Ovary (tissue), 10 donors: ENCODE measurements at places on chromosomes 11 and 22. TPM values are rescaled to one million over a fixed set of nuclear protein-coding genes. Genes with fewer than 3 reads are reported as not detected.

DNA sequence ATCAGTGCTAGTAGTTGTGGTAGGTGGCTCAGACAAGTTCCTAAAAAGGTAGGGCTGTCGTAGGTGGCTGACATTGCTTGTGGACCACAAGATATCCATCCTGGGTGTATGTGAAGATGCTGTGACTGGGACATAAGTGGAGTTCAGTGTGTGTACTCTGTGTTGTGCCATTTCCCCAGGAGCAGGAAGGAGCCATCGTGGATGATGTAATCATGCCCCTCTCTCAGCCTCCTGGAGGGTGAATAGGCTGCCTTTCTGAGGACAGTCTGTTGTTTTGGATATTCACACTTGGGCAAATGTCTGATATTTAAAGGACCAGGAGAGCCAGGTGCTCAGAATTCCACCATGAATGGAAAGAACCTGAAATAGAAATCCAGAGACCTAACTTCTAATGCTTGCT, 2.7 kb downstream of the HEPHL1 start:
- DNase-seq, result no peak
- H3K27ac ChIP-seq, result no peak overlapping the region
- no peaks in the 10 kb centered on the region for H3K27me3 ChIP-seq
- no peaks in the 10 kb centered on the region for H3K36me3 ChIP-seq
- no peak overlapping the region for H3K4me3 ChIP-seq
- no peaks in the 10 kb centered on the region for H3K4me1 ChIP-seq

- H3K36me3 ChIP-seq, result no peaks in the 10 kb centered on the region
- no peak overlapping the region for H3K4me3 ChIP-seq
- no peak overlapping the region for H3K27ac ChIP-seq
These were observed 56.1 kb upstream of the CRTAM start for GRCh38 chr11:122782222-122782621.

- no peaks in the 10 kb centered on the region for H3K27me3 ChIP-seq
- peaks cover 11% of the 10 kb centered on the region for H3K4me1 ChIP-seq
- peak; percentile 58 for DNase-seq
- H3K36me3 ChIP-seq, result no peaks in the 10 kb centered on the region
- H3K27ac ChIP-seq, result peak overlapping the region; percentile 72
- peak overlapping the region; percentile 73 for H3K4me3 ChIP-seq
These were observed 1.4 kb downstream of the PATZ1 start for GRCh38 chr22:31344578-31345330.

- no peak overlapping the region for H3K27ac ChIP-seq
- no peak overlapping the region for H3K4me3 ChIP-seq
- H3K36me3 ChIP-seq, result no peaks in the 10 kb centered on the region
- no peak for DNase-seq
- H3K4me1 ChIP-seq, result peaks cover 7% of the 10 kb centered on the region
- no peaks in the 10 kb centered on the region for H3K27me3 ChIP-seq
These were observed 86.1 kb upstream of the HORMAD2 start for GRCh38 chr22:29994027-29994715.

PRDX5 gene
- 272 TPM for polyA plus RNA-seq

GRCh38 chr11:48138222-48138621, 78.4 kb upstream of the OR4B1 start:
- H3K4me3 ChIP-seq, result no peak overlapping the region
- no peaks in the 10 kb centered on the region for H3K4me1 ChIP-seq
- H3K36me3 ChIP-seq, result no peaks in the 10 kb centered on the region
- no peak for DNase-seq
- H3K27ac ChIP-seq, result no peak overlapping the region
- H3K27me3 ChIP-seq, result no peaks in the 10 kb centered on the region

DNA sequence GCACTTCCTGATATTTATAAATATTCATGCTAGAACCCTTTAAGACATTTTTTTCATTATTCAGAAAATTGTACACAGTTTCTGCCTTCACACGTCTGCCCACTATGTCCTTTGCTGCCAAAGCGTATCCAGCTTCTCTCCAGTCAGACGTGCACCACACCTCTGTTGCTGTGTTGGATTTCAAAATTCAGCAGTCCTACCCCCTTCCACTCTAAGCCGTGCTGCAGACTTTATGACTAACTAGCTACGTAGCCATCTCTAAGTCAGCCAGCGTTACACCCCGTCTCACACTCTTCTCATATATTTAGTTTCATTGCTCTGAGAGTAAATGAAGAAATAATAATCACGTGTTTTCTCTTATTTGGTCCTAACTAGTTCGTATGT, 28.2 kb upstream of the OPCML start:
- DNase-seq, result no peak
- no peak overlapping the region for H3K27ac ChIP-seq
- no peaks in the 10 kb centered on the region for H3K36me3 ChIP-seq

SLC25A18 gene
- polyA plus RNA-seq, result 0.75 TPM

- H3K27me3 ChIP-seq, result no peaks in the 10 kb centered on the region
- no peak overlapping the region for H3K4me3 ChIP-seq
- H3K4me1 ChIP-seq, result peaks cover 17% of the 10 kb centered on the region
These were observed 13.0 kb downstream of the OAF start for GRCh38 chr11:120223793-120224192.

DNA sequence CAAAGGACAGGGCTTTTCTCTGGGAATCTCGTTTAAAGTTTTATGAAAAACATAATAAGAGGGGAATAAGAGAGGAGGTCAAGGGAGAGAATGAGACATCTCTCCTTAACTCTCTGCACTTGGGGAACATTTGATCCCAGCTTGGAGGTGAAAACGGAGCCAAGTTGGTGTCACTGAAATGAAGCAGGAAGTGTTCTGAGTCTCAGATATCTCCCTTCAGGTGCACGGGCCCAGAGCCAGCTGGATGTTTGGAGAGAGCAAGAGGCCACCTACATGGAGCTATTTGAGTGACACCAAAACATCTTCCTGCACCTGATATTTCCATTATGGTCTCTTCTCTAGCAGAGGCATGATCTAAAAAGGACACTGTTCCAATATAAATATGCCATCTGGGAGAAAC, 85.7 kb downstream of the BLID start:
- no peaks in the 10 kb centered on the region for H3K36me3 ChIP-seq
- H3K4me1 ChIP-seq, result no peaks in the 10 kb centered on the region
- H3K27ac ChIP-seq, result no peak overlapping the region

DNA sequence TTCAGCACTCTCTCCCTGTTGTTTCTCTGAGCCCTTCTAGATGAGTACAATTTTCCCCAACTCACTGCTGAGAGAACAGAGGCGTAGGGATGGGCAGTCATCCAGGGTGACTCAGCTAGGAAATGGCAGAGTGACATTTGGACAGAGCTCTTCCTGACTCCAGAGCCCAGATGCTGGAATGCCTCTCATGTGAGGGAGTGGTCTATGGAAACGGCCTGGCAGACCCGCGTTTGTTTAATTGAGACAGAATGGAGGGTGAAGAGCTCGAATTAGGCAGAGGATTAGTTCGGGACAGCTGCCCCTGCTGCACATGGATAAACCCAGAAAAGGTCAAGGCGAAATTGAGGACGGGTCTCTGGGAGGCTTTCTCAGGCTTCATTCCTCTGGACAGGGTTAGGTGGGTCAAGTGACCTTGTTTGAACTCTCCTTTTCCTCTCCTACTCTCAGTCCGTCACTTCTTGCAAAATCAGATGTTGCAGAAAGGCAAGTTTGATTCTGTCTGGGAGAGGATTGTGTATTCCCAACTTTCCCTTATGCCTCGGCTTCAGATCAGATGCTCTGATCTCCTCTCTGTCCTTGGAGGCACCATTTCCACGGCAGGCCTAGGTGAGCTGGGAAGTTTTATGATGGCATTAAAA, 7.6 kb upstream of the LMO2 start:
- no peak overlapping the region for H3K27ac ChIP-seq
- no peak overlapping the region for H3K4me3 ChIP-seq
- H3K27me3 ChIP-seq, result no peaks in the 10 kb centered on the region

DNA sequence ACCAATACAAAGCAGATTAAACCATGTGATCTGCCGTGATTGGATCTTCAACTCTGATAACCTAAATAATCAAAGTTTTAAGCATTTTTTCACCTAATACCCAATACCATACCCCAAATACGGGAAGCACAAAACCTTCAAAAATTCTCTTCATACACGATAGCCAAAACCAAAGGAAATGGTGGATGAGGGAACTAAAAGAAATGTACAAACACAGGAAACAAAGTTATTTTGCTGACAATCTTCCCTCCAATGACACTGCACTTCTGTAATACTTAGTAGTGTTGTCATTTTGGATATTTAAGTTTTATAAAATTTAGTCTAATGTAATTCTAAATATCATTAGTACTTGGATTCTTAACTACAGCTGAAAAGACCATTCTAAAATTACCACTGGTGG, 27.0 kb downstream of the CSTF3 start:
- no peak overlapping the region for H3K27ac ChIP-seq
- no peak for DNase-seq
- no peaks in the 10 kb centered on the region for H3K27me3 ChIP-seq

LIF gene
- 3.1 TPM for polyA plus RNA-seq

DNA sequence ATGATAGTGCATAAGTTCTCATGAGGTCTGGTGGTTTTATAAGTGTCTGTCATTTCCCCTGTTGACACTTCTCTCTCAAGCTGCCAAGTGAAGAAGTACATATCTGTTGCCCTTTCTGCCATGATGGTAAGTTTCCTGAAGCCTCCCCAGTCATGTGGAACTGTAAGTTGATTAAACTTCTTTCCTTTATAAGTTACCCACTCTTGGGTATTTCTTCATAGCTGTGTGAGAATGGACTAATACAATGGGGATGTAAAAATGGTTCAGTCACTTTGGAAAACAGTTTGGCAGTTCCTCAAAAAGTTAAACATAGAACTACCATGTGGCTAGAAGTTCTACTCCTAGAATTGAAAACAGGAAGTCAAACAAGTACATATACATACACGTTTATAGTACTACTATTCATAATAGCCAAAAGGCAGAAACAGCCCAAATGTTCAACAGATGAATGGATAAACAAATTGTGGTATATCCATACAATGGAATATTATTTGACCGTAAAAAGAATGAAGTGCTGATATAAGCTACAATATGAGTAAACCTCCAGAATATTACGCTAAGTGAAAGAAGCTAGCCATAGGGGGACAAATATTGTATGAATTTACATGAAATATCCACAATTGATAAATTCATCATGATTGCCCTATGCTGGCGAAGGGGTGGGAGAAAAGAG, 16.0 kb upstream of the DKK3 start:
- no peak for DNase-seq
- no peak overlapping the region for H3K27ac ChIP-seq
- peaks cover 7% of the 10 kb centered on the region for H3K4me1 ChIP-seq
- H3K4me3 ChIP-seq, result no peak overlapping the region

DNA sequence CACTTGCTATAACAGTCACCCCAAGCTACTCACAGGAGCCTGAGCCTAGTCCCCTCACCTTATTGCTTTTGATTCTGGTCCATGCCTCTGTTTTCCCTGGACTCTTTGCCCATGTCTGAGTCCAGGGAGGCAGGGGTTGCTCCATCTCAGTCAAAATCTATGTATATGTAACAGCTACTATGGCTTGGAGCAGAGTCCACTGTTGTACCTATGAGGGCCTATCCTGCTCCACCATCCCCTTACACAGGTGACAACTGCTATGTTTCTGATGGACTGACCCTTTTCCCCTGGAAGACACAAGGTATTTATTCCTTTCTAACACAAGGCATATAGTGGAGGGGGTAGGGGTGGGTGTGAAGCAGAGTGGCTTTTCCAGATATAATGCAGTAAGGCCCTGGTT, 119.6 kb downstream of the VPREB1 start:
- H3K27me3 ChIP-seq, result no peaks in the 10 kb centered on the region
- H3K4me1 ChIP-seq, result peaks cover 3% of the 10 kb centered on the region
- no peak overlapping the region for H3K4me3 ChIP-seq
- H3K36me3 ChIP-seq, result no peaks in the 10 kb centered on the region

TKFC gene
- 27.0 TPM for polyA plus RNA-seq

DNA sequence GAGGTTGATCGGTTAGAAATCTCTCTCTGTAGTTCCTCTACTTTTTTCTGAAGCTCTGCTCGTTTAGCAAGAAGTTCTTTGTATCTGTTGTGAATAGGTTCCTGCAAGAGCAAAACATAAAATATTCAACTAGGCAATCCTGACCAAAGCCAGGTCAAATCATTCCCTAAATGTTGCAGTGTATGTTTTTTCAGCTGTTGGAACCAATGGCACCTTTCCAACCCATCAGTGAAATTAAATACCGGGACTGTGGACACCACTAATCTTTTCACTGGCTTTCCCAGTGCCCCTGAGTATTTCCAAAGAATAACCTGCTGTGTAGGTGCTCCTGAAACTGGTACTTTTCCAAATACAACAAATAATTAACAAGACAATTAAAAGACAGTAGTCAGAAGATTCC, 45.1 kb downstream of the CEP57 start:
- H3K27ac ChIP-seq, result no peak overlapping the region
- H3K4me3 ChIP-seq, result no peak overlapping the region
- H3K27me3 ChIP-seq, result no peaks in the 10 kb centered on the region
- H3K36me3 ChIP-seq, result no peaks in the 10 kb centered on the region
- no peak for DNase-seq
- H3K4me1 ChIP-seq, result no peaks in the 10 kb centered on the region

GRCh38 chr22:30430933-30431332, 5.4 kb downstream of the MTFP1 start:
- no peaks in the 10 kb centered on the region for H3K4me1 ChIP-seq
- DNase-seq, result no peak
- no peaks in the 10 kb centered on the region for H3K27me3 ChIP-seq
- no peak overlapping the region for H3K4me3 ChIP-seq
- no peaks in the 10 kb centered on the region for H3K36me3 ChIP-seq

P2RX3 gene
- polyA plus RNA-seq, result 0.13 TPM

GRCh38 chr22:31140746-31141145, 438 bp upstream of the PLA2G3 start:
- no peaks in the 10 kb centered on the region for H3K4me1 ChIP-seq
- no peaks in the 10 kb centered on the region for H3K27me3 ChIP-seq
- DNase-seq, result no peak
- H3K27ac ChIP-seq, result no peak overlapping the region

- H3K4me3 ChIP-seq, result no peak overlapping the region
- H3K4me1 ChIP-seq, result peaks cover 1% of the 10 kb centered on the region
- DNase-seq, result no peak
- H3K27ac ChIP-seq, result peak overlapping the region; percentile 29
- no peaks in the 10 kb centered on the region for H3K36me3 ChIP-seq
These were observed 49.4 kb downstream of the MAML2 start for GRCh38 chr11:96293598-96294021.

MGAT3 gene
- 2.3 TPM for polyA plus RNA-seq

- H3K4me1 ChIP-seq, result peaks cover 27% of the 10 kb centered on the region
- no peaks in the 10 kb centered on the region for H3K27me3 ChIP-seq
- H3K27ac ChIP-seq, result no peak overlapping the region
- DNase-seq, result peak; percentile 42
- no peaks in the 10 kb centered on the region for H3K36me3 ChIP-seq
These were observed 10.7 kb downstream of the CRY2 start for GRCh38 chr11:45857961-45858474.

WBP2NL gene
- polyA plus RNA-seq, result 0.48 TPM
